ENCODE measurements at places on chromosomes 1 and 21. TPM values are rescaled to one million over a fixed set of nuclear protein-coding genes. Genes with fewer than 3 reads are reported as not detected.

DNA sequence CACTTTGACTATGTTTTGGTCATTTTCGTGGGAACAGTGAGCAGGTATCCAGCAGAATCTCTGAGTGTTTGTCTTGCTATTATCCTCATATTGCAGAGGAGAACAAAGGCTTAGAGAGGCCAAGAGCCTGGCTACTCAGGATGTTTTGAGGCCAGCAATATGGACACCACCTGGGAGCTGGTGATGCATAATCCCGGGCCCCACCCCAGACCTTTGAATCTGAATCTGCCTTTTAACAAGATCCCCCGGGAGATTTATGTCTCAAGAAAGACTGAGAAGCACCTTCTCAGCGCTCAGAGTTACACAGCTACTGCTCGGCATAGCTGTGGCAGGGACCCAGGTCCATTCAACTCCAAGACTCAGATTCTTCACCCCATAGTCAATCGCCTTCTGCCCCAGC lies 72.8 kb downstream of the PTPRU start:
- no peak for DNase-seq

GRCh38 chr1:220631238-220631815 lies 58.8 kb upstream of the C1orf115 start:
- peak; percentile 35 for DNase-seq

DNA sequence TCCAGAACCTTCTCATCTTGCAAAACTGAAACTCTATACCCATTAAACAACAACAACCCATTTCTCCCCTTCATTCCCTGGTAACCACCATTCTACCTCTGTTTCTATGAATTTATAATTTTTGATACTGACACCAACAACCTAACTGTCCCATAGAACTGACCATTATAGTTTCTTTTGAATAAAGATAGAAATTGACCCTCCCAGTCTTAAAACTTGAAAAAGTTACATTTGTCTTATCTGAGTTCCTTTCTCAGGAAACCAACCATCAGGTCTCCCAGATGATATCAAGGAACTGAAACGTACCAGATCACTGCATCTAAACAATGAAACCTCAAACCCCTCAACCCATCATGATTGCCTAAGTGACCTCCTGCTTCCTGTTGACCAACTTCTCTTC lies 27.1 kb downstream of the RNF115 start:
- DNase-seq, result no peak

- DNase-seq, result no peak
Observed at GRCh38 chr1:19533626-19534025, 48.3 kb upstream of the CAPZB start.

DNA sequence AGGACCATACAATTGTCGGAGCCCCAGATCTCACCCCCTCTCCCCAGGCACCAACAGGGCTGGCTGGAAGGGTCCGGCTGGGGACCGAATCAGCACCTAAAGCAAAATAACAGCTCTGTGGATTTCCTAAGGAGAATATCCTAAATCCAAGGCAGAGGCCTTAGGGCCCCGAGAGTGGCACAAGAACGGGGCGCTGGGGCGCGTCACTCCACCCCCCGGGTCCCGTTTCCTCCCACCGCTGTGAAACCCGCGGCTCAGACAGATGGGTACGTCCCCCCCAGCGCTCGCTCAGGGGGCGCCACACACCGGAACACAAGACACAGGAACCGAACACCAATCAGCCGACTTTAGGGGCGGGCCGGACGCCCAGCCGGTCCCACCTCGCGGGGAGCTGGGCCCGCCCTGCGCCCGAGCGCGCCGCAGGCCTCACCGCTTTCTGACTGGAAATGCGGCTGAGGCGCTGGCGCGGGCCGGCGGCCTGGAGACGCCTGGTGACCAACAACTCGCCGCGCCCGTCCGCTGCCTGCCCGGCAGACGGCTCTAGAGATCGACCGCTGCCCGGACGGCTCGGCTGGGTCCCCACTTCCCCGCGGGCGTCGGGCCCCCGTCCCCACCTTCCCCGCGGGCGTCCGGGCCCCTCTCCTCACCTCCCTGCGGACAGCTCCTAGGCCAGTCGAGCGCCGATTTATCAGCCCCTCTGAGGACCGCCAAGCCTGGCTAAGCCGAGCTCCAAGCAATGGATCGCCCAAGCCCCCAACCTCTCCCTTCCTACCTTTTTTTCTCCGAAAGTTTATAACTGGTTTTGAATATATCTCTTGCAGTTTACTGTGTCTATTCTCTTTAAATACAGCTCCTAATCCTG lies at the start of gene HFM1:
Gene HFM1, minus strand, starts transcription at position 687 of the 862 bp plus-strand sequence. CDS start 3,755 bp downstream, outside the sequence.
- DNase-seq, result peak; percentile 50

DNA sequence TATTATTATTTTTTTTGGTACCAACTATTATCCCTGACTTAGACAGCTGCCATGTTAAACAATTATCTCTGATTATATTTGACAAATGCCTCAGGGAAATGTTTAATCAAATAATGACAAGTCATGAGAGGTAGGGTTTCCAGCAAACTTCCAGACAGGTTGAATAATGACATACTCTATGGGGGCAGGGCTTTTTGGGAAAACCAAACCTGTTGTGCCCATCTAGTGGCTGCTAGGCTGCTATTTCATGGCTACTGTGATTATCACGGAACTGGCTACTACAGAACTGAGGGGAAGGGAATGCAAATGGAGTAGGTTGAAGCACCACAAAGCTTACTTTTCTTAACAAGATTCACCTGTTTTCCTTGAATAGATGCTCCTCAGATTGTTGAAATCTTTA lies 77.6 kb downstream of the DUSP10 start:
- DNase-seq, result no peak

DNA sequence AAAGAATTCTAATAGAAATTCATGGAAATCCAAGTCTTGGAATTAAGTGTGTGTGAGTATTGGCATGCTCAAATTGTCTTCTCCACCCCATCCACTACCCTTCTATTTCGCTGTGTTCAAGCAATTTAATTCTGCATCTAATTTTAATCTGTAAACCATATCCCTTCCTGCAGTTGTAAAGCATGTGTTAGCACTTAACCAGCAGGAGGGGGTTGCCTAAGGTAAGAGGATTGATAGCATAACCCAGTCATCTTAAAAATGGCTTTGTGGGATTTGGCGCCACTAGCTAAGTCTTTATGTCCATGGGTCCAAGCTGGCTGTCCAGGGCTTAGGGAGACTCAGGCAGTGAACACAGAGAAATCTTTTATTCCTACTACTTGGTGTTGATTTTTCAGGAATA lies 210.3 kb downstream of the PTPRC start:
- DNase-seq, result no peak

DNA sequence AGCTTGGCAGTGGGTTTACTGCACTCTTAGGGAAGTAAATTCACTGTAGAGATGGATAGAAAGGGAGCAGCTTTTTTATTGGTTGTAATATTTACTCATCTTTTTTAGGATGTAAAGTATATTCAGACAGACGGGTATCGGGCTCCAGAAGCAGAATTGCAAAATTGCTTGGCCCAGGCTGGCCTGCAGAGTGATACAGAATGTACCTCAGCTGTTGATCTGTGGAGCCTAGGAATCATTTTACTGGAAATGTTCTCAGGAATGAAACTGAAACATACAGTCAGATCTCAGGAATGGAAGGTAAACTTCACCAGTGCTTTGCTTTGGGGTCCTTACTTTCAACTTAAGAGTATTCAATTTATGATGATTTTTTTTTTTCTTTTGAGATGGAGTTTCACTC lies 3.2 kb downstream of the UHMK1 start:
- no peak for DNase-seq

DNA sequence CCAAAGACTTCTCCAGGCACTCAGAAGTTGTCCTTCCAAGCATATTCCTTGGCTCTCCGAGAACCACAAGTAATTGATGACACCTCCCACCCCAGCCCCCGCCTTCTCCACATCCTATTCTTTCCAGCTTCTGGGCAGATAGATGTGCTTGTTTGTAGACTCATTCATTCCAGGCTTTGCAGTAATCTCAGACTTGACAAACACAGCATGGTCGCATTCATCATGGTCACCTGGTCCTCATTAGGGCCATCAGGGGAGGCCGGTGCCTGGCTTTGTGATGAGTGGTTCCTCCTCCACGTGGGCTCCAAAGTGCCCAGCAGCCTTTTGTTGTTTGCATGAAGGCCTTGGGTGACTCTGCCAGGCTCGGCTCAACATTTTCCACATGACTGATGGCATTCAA lies 28.5 kb upstream of the KCNE2 start:
- no peak for DNase-seq

- no peak for DNase-seq
Observed at GRCh38 chr1:226549094-226549936, 751 bp downstream of the STUM start.

DNA sequence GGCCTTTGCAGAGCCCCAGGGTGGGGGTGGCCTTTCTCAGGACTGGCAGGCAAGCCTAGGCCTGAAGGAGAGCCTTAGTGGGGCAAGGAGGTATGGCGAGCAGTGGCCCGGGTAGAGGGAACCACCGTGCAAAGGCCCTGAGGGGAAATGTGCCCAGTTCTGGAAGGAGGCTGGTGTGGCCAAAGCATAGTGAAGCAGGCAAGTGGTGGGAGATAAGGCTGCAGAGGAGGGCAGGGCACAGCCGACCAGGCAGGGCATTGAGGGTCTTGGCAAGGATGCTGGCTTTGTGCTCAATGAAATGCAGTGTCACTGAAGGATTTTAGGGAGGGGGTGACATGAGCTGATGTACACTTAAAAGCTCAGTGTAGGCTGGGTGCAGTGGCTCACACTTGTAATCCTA lies 22.8 kb downstream of the MROH7 start:
- DNase-seq, result no peak

- DNase-seq, result no peak
Observed at GRCh38 chr21:29557200-29557599, 258.5 kb downstream of the BACH1 start.

DNA sequence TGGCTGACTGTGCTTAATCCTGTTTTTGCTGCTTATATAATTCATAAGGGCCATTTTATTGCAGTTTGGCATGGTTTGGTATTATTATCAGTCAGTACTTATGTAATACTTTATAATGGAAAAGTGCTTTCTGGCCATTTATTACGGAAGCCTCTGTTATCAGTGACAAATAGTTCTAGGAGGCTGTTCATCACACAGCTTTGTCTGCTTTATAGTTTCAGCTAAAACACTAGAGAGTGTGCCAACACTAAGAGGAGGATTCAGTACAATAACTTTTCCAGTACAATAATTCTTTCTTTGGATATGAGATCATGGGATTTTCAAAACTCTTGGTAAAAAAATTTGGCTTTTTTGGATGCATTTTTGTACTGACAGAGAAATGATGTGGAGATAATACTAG lies 102.9 kb upstream of the PTGFR start:
- no peak for DNase-seq

DNA sequence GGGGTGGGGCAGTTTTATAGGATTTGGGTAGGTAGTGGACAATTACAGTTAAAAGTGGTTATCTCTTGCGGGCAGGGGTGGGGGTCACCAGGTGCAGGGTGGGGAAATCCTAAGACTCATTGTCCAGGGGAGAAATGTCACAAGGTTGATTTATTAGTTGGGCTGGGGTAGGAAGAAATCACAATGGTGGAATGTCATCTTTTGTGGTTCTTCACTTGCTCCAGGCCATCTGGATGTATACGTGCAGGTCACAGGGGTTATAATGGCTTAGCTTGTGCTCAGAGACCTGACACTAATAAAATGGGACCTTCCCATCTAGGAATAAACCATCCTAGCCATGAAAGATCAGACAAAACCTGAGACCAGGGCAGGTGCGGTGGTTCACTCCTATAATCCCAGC lies 11.5 kb downstream of the TEX46 start:
- no peak for DNase-seq

- DNase-seq, result no peak
Observed at GRCh38 chr1:10228528-10228927, 18.2 kb downstream of the KIF1B start.

- no peak for DNase-seq
Observed at GRCh38 chr1:248841702-248842395, 3.8 kb downstream of the ZNF672 start.

MYCL gene
- total RNA-seq, result not detected

IL10 gene
- not detected for total RNA-seq

EPHB2 gene
- 55.5 TPM for total RNA-seq

CADM3 gene
- total RNA-seq, result 10.1 TPM

ETV3L gene
- total RNA-seq, result not detected

GBP4 gene
- total RNA-seq, result 1.0 TPM

CFHR3 gene
- not detected for total RNA-seq

PLK3 gene
- 4.6 TPM for total RNA-seq

SPRR5 gene
- not detected for total RNA-seq

IGSF9 gene
- total RNA-seq, result 0.47 TPM

PHC2 gene
- total RNA-seq, result 56.3 TPM

FAAH gene
- total RNA-seq, result 0.64 TPM

SPATA21 gene
- not detected for total RNA-seq

OR10J4 gene
- total RNA-seq, result not detected

KRTAP19-3 gene
- not detected for total RNA-seq
